ENCODE measurements at places on chromosomes 12 and 14.

GRCh38 chr14:85533861-85534291, 3.9 kb downstream of the FLRT2 start:
- DNase-seq: no peak

DNA sequence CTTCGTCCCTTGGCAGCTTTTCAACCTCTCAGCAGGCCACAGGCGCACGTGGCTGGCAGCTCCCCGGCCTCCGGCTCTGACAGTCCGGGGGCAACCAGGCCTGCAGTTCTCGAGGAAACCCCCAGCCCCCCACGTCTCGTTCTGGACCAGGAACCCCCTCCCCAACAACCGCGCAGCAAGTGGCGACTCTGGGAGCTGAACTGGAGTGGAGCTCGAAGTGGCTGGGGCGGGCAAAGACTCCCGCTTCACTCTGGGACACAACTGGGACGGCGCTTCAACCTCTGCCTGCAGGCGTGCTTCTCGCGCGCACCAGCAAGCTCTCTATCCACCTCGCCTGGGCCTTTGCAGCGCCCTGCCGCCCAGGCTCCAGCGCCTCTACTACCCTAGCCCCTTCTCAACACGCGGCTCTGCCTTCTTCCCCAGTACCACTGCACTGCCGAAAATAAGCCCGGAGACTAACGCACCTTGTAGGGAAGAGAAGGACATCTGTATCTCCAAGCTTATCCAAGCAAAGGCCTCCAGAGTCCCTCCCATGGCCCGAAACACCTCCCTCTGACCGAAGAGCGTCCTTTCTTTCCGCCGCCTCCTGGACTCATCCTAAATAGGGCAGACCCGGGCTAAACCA, 2.4 kb upstream of the NKX2-1 start:
- no peak for DNase-seq

DNA sequence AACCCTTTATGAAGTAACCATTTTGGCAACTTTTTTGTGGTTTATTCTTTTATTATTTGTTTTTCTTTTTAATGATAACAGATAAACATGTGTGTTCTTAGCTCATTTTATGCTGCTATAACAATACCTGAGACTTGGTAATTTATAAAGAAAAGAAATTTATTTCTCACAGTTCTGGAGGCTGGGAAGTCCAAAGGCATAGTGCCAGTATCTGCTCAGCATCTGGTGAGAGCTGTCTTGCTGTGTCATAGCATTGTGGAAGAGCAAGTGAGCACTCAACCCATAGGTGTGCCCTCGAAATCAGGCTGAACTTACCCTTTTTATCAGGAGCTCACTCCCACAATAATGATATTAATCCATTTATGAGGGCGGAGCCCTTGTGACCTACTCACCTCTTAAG, 8.0 kb upstream of the SCFD1 start:
- no peak for DNase-seq

- DNase-seq: no peak
These were observed 65.2 kb upstream of the HSPB8 start for GRCh38 chr12:119113496-119113986.

DNA sequence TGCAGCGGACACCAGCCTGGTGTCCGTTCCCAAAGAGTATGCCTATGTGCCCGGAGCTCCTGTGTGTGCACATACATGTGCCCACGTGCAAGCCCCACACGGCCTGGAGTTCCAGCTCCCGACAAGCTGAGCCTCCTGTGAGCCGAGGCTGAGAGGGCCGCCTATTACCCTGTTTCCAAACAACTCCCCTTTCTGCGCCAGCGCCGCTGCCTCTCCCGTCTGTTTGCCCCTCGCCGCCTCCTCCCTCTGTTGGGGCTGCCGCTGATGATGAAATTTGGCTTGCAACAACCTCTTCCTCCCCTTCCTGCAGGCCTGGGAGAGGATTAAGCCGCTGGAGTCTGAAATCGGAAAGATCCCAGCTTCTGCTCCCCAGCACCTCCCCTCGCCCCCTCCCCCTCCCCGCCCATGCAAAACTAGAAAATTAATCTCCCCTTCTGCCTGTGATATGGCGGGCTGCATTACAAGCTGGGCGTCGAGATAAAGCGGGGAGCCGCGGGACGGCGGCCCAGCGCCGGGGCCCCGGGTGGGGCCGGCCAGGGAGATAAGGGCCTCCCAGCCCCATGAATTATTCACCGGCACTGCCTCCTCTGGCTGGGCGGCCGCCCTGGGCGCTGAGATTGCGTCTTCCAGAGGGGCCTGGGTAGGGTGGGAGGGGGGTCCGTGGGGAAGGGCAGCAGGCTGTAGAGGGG, 6.8 kb upstream of the ASIC1 start:
- DNase-seq: no peak

DNA sequence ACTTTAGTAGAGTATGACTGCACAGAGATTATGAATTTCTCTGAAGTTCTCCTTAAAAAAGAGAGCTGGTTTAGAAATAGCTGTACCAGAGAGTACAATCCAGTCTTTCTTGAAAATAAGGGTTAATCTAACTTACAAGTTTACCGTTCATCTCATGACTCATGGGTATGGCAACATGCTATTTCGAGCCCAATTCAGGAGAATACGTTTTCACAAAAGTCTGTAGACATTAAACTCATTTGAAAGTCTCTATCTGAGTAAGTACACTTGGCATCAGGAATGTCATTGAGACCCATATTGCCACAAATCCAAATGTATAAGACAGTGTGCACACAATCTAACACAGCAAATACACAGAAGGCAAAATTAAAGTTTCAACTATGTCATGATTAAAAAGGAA, 160.5 kb downstream of the PIK3C2G start:
- DNase-seq: no peak

- DNase-seq: no peak
These were observed 151.0 kb upstream of the ARHGAP5 start for GRCh38 chr14:31926123-31926522.

- DNase-seq: no peak
These were observed 127.8 kb downstream of the DAAM1 start for GRCh38 chr14:59316151-59316830.

GRCh38 chr12:126926023-126926594, 1340.9 kb upstream of the TMEM132C start:
- no peak for DNase-seq
